T-helper 17 cell (primary cell): ENCODE measurements at places on chromosomes 1 and 21.

- DNase-seq = peak; percentile 5
Measured at GRCh38 chr1:50978144-50978851, 8.3 kb downstream of the CDKN2C start.

DNA sequence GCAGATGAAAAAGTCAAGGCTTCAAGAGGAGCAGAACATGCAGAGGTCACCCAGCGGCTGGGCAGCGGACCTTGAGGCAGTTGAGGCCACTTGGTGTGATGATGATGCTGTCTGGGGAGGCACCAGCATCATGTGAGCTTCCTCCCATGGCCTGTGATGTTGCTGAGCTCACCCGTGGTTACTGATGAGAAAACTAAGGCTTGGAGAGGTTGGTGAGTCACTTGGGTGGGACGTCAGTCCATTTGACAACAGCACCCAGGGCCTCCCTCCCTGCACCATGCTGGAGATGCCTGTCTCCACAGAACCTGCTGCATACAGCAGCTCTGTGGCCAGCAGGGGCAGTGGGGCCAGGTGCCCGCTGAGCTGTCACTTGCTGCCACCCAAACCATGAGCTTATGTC lies 146.8 kb downstream of the NPHP4 start:
- DNase-seq = no peak

- no peak for DNase-seq
Measured at GRCh38 chr1:238439511-238439910, 548.8 kb upstream of the ZP4 start.

GRCh38 chr1:47901001-47901575 lies 96.1 kb downstream of the TRABD2B start:
- DNase-seq = no peak

DNA sequence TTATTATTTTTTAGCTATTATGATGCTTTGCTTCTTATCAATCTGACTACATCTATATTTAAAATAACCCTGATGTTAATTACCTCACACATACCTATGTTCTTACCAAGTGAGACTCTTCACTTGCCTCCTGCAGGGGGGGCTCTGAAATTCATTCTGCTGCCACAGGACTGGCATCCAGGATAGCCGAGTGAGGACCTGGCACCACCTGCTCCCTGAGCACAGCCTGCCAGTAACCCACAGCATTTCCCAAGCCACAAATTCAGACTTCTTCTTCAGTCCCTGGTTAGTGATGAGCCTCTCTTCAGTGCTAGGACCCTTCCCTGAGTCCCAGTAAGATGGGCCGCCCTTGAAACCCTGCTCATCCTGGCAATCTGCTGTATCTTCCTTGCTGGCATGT lies 296.5 kb upstream of the PLXNA2 start:
- no peak for DNase-seq

GRCh38 chr1:207424570-207425131 lies 29.5 kb upstream of the CR2 start:
- no peak for DNase-seq

- no peak for DNase-seq
Measured at GRCh38 chr1:58476179-58476578, 70.3 kb downstream of the OMA1 start.

DNA sequence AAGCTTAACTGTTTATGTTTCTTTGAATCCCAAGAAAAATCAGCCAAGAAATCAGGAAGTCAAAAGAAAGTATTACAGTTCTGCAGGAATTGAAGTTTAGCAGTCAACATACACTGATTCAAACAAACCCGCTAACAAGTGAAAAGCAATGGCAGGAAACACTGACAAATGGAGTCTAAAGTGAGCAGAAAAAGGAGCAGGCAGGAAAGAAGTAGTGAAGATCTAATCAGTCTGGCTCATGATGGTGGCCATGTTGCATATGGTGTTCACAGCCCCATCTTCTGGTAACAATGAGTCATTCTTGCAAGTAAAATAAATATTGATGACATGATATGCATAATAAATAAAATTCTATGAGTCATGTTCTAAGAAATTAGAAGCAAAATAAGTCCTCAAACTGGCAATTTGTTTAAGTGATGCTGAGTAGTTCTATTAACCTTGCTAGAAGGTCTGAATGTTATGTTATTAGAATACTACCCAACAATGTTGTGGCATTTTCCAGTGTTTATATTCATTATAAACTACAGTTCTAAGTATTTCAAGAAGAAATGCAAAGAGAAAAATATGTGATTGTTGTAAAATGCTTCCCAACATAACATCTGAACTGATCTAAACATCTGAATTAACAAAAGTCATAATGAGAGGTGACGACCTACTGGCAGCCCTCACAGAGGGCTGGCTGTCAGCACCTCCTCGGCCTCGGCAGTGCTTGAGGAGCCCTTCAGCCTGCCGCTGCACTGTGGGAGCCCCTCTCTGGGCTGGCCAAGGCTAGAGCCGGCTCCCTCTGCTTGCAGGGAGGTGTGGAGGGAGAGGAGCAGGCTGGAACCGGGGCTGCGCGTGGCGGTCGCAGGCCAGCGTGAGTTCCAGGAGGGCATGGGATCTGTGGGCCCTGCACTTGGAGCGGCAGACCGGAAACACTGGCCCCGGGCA lies 5.7 kb upstream of the ACBD6 start:
- no peak for DNase-seq

GRCh38 chr1:198620951-198621824 lies 17.7 kb upstream of the PTPRC start:
- peak; percentile 28 for DNase-seq

GRCh38 chr21:45471525-45472221 lies 66.7 kb downstream of the COL18A1 start:
- DNase-seq = no peak

DNA sequence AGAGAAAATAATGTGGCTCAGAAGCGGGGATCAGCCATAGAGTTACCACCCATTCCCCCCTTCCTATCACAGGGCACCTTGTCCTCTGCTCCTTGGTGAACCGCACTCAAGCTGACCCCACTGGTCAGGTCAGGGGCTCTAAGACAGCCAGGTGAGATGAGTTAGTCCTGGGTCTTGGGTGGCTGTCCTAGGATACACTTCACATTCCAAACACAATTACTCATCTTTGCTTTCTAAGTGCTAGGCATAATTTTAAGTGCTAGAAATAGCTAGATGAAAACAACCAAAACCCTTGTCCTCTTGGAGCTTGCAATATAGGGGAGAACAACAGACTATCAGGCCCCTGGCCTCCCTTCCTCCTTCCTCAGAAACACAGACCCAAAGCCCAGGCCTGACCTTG lies 7.8 kb upstream of the MUTYH start:
- DNase-seq = no peak

DNA sequence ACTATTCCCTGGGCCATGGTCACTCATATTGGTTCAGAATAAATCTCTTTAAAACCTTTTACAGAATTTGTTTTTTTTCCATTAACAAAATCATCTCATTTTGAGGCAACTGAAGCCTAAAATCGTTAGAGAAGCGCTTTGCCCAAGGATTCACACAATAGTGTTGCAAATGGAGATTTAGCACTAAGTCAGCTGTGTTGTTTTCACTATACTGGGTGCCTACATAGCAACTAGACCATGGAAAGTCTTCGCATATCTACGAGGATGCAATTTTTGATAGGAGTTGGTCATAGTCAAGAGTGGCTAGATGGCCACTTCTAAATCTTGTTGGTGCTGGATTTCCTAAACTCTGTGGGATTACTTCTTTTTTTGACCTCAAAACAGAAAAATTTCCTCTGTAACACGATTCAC lies 530 bp upstream of the TIPRL start:
- no peak for DNase-seq

DNA sequence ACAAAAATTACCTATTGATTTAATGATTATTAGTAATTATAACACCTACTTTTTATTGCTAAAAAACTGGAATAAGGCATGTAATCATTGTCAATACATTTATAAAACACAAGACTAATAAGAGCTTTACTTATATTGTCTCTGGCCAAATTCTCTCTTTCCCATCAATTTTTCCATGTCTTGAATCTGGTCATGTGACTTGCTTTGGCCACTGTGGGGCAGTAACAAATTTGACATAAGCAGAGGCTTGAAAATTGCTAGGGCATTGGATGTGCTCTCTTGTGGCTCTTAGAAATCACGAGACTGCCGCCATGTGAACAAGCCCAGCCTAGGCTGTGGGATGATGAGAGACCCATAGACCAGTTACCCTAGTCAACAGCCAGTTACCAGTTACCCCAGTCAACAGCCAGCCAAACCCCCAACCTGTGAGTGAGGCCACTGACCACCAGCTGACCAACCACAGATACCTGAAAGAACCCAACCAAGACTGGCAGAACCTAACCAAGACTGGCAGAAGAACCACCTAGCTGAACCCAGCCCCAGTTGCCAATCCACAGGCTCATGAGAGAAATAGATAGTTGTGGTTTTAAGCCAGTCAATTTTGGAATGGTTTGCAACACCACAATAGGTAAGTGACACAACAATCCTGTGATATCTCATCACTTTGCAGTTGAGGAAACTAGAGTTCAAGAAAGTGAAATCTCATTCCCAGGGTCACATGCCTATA lies 8.8 kb downstream of the KLHDC7A start:
- no peak for DNase-seq

- DNase-seq = no peak
Measured at GRCh38 chr1:9151328-9151860, 22.5 kb upstream of the GPR157 start.

DNA sequence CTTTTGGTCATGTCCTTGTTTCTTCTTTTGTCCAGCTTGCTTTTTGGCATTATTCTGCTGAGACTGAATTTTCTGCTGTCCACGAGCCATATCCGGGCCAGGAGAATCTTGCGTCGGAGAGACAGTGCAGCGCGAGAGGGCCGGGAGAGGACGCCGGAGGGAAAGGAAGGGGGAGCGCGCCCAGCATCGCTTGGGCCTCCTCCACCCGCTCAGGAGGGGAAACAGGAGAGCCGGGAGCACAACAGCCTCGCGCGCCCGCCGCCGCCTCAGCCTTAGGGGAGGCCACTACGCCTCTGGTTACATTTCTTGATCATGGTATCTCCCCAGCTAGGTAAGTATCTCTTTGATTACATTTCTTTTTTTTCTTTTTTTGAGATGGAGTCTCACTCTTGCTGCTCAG lies 7.4 kb upstream of the DEGS1 start:
- DNase-seq = no peak
